ENCODE measurements at places on chromosomes 11 and 22. TPM values are rescaled to one million over a fixed set of nuclear protein-coding genes. Genes with fewer than 3 reads are reported as not detected.

GRCh38 chr22:21862386-21863245, 4.8 kb downstream of the MAPK1 start:
- no peak for DNase-seq

- no peak for DNase-seq
Measured at GRCh38 chr22:23047742-23048141, 22.6 kb upstream of the GNAZ start.

- no peak for DNase-seq
Measured at GRCh38 chr22:32815943-32816342, 14.4 kb downstream of the TIMP3 start.

GRCh38 chr11:35515224-35515623, 10.2 kb downstream of the PAMR1 start:
- DNase-seq, result no peak

GRCh38 chr22:34587357-34588356, 478.3 kb upstream of the ISX start:
- no peak for DNase-seq

DNA sequence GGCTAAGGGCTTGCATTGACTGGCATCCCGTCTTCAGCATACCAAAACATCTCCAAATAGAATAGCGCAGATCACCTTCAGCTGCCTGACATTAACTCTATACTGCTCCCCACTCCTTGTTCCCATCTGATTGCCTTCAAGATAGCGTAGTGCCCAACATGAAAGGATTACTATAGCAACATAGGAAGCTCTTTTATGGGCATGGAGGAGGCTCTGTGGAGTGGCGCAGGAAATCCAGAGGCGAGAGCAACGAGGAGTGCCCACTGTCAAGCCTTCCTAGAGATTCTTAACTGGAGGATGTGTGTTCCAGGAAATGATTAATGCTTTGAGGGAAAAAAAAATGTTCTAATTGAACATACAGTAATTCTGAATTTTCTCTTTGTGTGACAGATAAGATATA, 213.3 kb downstream of the CADM1 start:
- no peak for DNase-seq

- peak; percentile 90 for DNase-seq
Measured at GRCh38 chr22:20298803-20299745, 20.8 kb downstream of the DGCR6L start.

GRCh38 chr22:30390974-30391691, 3.9 kb upstream of the RNF215 start:
- DNase-seq, result peak; percentile 82

DNA sequence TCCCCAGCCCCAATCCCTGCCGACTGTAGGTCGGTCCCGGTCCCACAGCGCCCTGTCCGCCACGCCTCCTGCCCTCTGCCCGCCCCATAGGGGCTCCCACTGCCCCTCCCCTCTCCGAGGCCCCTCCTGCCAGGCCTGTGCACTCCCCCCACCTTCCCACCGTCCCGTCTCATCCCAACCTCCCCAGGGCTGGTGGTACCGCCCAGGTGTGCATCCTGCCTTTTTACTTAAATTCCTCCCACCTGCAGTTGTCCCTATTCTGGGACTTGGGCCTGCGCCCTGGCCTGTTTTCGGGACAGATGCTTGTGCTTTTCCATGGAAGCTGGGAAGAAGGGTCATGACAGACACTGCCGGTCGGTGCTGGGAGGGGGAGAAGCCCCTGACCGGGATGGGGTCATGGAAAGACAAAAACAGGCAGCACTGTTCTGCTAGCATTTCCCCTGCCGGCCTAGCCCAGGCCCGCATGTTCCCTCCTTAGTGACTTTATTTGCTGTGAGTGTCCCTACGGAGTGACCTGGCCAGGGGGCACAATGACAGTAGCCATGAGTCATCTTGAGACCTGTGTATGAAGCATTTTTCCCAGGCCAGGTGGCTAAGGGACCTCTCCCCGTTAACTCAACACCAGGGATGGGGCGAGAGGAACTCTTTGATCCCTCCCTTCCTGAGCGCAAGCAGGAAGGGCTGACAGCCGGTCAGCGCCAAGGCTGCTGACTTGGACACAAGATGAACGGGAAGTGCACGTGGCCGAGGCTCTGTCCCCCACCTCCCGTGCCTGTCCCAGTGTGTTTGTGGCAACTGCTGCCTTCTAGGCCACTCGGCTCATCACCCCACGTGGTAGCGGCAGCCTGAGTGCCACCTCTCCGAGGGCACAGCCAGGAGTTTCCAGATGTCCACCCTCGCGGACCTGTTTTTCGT, 7.1 kb downstream of the TBX1 start:
- DNase-seq, result no peak

- no peak for DNase-seq
Measured at GRCh38 chr11:127130321-127130720, 129.8 kb upstream of the KIRREL3 start.

GRCh38 chr11:22522225-22522624, 103.4 kb downstream of the FANCF start:
- DNase-seq, result no peak

DNA sequence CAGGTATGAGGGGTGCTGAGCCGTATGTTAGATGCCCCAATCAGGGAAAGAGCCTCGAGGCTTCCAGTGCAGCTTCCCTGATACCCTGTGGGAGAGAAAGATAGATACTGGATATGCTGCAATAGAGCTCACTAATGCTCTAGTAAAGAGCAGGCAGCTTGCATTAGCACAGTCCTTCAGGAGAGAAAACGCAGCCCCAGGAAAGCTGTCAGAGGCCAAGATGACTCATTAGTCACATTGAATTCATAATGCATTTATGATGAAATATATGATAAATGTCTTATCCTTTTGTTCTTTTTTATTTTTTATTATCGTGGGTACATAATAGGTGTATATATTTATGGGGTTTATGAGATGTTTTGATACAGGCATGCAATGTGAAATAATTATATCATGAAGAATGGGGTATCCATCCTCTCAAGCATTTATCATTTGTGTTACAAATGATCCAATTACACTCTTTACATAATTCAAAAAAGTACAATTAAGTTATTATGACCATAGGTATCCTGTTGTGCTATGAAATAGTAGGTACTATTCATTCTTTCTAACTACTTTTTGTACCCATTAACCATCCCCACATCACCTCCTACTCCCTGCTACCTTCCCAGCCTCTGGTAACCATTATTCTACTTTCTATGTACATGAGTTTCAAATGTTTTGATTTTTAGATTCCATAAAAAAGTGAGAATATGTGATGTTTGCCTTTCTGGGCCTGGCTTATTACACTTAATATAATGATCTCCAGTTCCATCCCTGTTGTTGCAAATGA, 94.5 kb upstream of the TOP3B start:
- DNase-seq, result no peak

GRCh38 chr22:19681863-19682245, 32.4 kb upstream of the SEPTIN5 start:
- no peak for DNase-seq

DNA sequence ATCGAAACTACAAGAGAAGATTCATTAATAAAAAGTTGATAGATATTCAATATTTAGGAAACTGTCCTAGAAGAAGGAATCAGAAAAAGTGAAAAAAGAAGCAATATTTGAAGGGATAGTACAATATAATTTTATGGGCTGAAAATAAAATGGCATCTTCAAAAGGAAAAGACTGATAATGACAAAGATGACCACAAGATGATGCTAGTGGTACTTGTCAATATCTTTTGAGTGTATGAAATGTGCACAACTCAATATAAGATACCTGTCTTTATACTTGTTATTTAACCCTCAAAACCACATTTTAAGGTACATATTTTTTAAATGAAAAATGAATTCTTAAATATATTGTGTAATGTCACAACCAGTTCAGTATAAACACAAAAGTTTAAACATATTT, 1059.6 kb upstream of the RAG2 start:
- no peak for DNase-seq

- no peak for DNase-seq
Measured at GRCh38 chr11:60831501-60832079, 10.3 kb upstream of the CCDC86 start.

- DNase-seq, result peak; percentile 72
Measured at GRCh38 chr11:43987384-43988039, 45.1 kb downstream of the C11orf96 start.

GRCh38 chr11:92685049-92685448, 284.4 kb upstream of the MTNR1B start:
- no peak for DNase-seq

DNA sequence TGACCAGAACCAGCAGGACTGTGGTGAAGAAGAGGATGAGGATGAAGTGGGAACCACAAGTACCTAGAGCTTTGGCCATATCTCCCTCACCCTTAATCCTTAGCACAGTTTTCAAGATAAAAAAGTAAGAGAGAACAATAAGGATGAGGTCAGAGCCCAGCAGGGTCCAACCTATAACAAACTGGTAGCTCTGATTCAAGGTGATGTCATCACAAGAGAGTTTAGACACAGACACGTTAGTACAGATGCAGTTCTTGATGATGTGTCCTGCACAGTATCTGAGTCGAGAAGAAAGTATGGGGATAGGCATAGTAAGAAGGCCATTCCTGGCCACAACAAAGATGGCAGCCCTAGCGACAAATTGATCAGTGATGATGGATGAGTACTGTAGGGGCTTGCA, 586 bp downstream of the OR56A5 start:
- no peak for DNase-seq

- no peak for DNase-seq
Measured at GRCh38 chr22:32897400-32897799, 95.9 kb downstream of the TIMP3 start.

DNA sequence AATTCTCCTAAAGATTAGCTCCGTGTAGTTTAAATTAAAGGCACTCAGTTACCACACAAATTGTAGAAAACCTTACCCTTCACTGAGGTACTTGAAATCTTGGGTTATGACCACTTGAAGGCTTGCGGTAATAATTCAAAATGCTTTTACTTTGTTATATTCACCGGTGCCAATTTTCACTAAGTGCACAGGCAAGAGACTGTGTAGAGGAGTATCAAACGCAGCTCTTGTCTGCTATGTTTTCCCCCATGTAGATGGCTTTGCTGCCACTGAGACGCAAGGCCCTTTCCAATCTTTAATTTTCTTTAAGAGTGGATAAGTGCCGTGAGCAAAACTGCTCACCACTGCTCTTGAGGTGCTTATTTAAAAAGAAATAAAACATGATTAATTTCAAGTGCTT, 155.8 kb downstream of the CADM1 start:
- DNase-seq, result no peak

DNA sequence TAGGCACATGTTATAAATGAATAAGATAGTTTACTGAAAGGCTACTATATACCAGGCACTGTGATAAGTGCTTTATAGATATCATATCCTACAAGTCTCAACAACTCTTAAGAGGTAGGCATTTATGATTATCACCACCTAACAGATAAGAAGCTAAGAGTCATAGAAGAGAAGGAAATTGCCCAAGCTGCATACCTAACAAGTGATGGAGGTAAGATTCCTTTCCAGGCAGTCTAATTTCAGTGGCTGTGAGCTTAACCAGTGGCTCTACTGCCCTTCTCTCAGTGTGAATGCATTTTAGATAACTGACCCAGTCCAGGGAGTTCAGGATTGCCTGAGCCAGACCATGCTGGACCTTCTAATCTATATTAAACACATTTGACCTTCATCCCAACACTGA, 39.2 kb downstream of the HEPHL1 start:
- DNase-seq, result no peak

- DNase-seq, result peak; percentile 55
Measured at GRCh38 chr22:40176921-40177737, 596 bp upstream of the TNRC6B start.

- no peak for DNase-seq
Measured at GRCh38 chr22:31945971-31946680, 1.8 kb downstream of the YWHAH start.

GRCh38 chr11:17386331-17387084, 2.0 kb downstream of the KCNJ11 start:
- DNase-seq, result peak; percentile 63

GRCh38 chr11:48106166-48106565, 110.4 kb upstream of the OR4B1 start:
- no peak for DNase-seq

DNA sequence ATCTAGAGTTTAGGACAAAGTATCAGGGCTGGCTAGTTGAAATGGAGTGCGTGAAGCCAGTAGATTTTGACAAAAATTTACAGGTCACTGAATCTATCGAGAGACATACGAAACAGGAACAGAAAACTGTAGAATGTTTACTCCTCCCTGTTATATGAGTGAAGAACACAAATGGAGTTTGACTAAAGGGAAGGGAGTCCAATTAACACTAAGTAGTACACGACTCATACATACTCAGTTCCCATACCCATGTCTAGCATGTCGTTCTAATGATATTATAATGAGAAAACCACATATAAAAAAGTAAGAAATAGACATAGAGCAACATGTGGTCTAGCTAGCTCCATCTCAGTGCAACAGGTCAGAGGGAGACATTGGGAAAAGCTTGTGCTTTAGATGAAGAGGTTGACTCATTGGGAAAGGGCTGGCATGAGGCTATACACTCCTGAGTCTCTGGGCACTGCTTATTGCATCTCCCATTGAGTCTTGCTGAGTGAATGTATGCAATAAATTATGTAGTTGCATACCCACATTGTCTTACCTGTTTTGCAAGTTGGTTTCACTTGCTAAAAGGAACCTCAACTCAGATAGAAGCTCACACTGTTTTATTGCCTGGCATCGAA, 43.5 kb downstream of the CD44 start:
- no peak for DNase-seq

GRCh38 chr22:43969989-43970755, 14.9 kb downstream of the SAMM50 start:
- DNase-seq, result no peak

DNA sequence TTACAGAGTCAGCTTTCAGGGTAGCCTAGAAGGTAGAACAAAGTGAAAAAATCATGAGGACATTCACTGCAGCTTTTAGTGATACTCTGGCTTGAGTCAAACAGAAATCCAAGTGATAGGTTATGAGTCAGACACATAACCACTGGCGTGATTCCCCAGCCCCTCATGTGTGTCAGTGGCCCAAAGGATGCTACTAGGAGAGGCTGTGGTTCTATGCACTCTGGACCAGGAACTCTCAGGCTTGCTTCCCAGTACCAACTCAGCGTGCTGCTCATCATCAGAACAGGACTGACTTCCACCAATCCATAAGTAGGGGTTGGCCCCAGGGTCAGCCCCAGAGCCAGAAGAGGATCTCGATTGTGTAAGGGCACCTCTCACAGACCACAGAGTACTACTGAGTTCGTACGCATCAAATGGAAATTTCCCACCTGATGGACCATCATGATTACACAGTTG, 116.8 kb downstream of the MED15 start:
- DNase-seq, result no peak

- peak; percentile 13 for DNase-seq
Measured at GRCh38 chr11:117823294-117823945, 1.1 kb downstream of the FXYD2 start.

- no peak for DNase-seq
Measured at GRCh38 chr11:92313784-92314183, 89.2 kb downstream of the FAT3 start.

- no peak for DNase-seq
Measured at GRCh38 chr11:75597636-75598035, 35.6 kb downstream of the SERPINH1 start.

GRCh38 chr11:61587541-61587941, 6.7 kb upstream of the SYT7 start:
- peak; percentile 54 for DNase-seq

MMP11 gene
- 2.2 TPM for total RNA-seq

MYBPC3 gene
- total RNA-seq, result not detected

KRTAP5-6 gene
- total RNA-seq, result not detected

PRR5 gene
- total RNA-seq, result 17.7 TPM

GTSE1 gene
- 3.0 TPM for total RNA-seq

ACR gene
- total RNA-seq, result not detected

MS4A12 gene
- 3.8 TPM for total RNA-seq

APOBEC3G gene
- not detected for total RNA-seq

KCNJ11 gene
- total RNA-seq, result not detected

TNNT3 gene
- total RNA-seq, result 1.9 TPM

CHCHD10 gene
- total RNA-seq, result 15.3 TPM

DEUP1 gene
- total RNA-seq, result not detected

Data from transverse colon (tissue), 4 donors.